Hematopoietic multipotent progenitor cell treated with erythropoietin and hydrocortisone succinate and interleukin-3 and kit ligand, for 8 days (in vitro differentiated cells): ENCODE measurements at places on chromosomes 2 and 18.
A peak's percentile ranks its signal among the peaks of the same experiment; 100 is the strongest.

DNA sequence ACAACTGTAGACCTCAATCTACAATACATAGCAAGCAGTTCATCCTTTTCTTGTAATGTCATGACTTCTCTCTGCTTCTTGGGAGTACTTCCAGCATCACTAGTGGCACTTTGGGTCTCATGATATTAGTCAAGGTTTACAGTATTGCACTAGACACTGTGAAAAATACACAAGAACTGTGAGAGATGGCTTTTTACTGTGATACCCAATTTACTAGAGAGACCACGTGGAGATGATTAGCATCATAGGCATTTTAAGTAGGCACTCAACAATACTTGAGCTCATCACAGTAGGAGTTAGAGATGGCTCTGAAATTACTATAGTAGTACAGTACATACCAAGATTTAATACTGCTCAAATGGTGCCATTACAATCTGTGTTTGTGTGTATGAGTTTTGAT lies 112.8 kb upstream of the EML6 start:
- DNase-seq: no peak

GRCh38 chr2:68362069-68362468 lies 3.0 kb upstream of the PLEK start:
- DNase-seq: peak; percentile 87

DNA sequence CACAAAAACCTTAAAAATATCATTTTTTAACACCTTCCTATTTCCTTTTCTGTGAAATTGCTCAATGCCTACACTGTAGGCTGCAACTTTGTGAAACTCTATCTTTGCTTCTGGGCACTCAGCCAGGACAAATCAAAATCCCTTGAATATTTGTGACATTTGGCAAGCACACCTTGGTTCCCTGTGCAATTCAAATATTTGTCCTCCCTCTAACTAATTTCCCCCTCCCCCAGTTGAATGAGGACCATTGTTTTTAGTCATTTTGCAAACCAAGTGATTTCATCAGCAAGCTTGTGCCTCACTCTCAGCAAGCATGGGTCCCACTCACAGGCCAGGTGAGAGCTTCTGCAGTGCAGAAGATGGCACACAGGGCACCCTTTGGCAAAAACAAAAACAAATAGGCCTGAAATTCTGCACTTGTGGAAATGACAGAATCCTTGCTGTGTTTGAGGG lies 541.5 kb downstream of the CNTNAP5 start:
- no peak for DNase-seq

GRCh38 chr2:219692521-219692920 lies 65.1 kb downstream of the SLC4A3 start:
- no peak for DNase-seq

DNA sequence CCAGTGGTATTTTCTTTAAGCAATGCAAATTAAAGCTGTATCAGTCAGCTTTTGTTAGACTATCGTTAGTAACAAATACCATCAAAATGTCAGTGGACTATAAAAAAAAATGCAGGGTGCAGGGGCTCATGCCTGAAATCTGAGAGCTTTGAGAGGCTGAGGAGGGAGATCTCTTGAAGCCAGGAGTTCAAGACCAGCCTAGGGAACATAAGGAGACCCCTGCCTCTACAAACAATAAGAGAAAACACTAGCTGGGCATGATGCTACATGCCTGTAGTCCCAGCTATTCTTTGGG lies 253.7 kb downstream of the MYCN start:
- DNase-seq: no peak

GRCh38 chr18:37156330-37156942 lies 327.5 kb downstream of the KIAA1328 start:
- no peak for DNase-seq

- no peak for DNase-seq
Measured at GRCh38 chr18:35512761-35513160, 15.0 kb upstream of the INO80C start.

DNA sequence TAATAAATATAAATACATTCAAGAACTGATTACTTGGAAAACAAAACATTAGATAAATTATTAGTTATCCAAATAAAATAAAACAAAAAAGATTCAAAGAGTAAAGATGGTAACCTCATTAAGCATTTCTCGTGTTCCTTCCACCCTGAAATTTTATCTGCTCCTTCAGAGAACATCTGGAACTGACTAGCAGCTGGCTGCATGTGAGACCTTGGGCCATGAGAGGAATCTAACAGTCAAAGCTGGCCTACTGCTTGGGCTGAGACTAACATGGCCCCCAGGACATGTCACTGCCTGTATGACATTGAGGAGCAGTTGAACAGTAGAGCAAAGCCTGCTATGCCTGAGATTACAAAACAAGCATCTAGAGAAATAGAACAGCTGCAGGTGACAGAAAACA lies 208.5 kb upstream of the ZSWIM2 start:
- no peak for DNase-seq

- no peak for DNase-seq
Measured at GRCh38 chr2:39981883-39982311, 202.8 kb upstream of the THUMPD2 start.

DNA sequence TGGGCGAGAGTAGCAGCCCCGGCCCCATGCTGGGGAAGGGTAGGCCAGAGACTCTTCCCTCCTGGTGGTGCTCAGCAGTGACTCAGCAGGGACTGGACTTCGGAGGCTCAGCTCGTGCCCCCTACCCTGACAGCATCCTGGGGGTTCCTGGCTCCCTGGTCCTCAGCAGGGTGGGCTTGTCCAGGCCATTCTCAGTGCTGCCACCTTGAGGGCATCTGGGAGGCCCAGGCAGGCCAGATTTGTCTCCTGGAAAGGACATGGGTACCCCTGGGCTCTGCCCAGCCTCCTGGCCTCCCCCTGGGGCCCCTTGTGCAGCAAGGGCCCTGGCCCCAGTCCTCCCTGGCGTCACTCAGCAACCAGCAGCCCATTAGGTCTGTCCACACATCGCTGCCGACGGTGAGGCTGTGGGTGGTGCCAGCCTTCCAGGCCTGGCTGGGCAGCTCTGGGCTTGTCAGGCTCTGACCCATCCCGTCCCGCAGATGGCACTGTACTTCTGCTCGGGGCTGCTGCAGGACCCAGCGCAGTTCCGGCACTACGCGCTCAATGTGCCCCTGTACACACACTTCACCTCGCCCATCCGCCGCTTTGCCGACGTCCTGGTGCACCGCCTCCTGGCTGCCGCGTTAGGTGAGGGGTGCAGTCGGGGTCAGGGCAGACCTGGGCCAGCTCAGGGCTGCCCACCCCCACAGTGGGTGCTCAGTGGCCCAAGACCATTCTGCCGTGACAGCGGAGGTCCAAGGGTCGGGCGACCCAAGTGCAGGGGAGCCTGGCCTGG lies 45.0 kb upstream of the ALPP start:
- DNase-seq: no peak

GRCh38 chr2:39394516-39394961 lies 42.5 kb downstream of the MAP4K3 start:
- peak; percentile 41 for DNase-seq

GRCh38 chr2:237124820-237125219 lies 39.1 kb downstream of the COPS8 start:
- DNase-seq: no peak

DNA sequence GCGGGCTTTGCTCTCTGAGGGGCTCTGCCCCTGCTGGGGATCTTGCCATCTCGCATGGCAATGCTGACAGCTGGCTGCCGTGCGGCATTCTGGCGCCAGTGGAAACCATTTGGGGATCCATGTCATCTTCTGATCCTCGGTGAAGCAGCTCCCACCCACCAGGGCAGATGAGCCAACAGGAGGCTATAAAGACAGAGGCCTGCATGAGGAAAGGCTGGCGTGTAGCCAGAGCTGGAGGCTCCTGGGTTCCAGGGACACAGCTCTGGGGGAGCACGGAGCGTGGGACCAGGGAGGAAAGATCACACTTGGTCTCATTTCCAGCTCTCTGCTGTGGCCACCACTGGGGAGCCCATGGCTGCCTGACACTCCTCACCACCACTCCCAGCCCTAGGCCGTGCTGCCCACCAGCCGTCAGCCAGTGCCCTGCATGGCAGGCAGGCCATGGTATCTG lies 145.8 kb downstream of the ZFP36L2 start:
- DNase-seq: no peak

DNA sequence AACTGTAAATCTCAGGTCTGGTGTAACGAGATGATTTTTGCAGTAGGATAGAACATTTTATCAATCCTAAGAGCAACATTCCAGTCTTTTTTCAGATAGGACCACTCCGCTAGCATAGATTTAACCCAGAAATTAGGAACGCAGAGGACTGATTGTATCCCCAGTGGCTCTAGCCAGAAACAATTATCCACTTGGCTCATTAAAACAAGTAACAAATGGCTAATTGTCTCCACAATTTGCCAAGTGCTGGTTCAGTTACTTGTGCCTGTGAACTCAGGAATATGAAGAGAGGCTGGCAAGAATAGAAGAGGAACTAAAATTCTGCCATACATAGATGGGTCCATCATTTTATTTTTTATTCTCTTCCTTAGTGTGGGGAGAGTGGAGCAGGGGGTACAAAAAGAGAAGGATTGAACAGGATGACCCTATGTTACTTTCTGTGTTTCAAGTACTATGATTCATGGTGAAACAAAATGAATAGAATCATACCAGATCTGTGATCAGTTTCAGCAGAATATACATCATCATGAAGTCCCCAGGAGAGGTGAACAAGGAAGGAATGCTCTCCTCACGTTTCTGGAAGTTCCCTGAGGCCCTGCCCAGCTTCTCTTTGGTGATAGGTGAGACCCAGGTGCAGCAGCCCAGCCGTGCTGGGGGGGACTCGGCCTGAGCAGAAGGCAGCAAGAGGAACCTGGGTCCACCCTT lies 121.6 kb downstream of the ARL4C start:
- no peak for DNase-seq

DNA sequence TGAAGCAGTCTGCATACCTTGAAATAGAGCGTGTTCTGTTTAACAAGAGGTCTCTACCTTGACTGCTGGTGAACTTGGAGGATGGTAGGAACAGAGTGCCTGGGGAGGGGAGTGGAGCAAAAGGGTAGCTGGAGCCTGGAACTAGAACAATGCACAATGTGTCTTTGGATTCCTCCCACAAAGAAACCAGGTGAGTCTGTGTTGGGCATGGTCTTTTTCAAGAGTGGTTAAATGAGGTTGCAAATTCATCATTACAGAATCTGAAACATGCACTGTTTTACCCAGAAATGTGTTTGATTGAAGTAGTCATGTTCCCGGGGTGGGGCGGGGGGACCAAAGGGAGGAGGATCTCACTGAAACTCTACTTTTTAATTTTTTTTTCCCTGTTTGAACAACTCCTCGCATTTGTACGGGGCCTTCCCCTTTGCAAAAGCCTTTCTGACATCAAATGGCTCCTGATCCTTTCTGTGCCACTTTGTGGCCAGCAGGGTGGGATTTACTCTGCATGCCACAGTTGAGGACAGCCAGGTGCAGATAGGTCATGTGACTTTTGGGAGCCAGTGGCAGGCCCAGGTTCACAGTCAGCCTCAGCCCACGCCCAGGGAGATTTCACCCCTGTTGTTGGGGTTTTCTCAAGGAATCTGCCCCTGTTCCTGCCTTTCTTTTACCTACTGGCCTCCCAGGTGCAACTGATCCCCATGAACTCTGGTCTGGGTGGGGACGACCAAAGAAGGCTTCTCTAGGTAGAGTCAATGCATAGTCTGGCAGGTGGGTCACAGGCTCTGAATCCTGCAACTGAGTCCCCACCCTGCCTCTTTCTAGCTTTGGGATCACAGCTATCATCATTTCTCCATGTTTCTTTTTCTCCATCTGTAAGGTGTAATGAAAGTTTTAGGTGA lies 28.2 kb downstream of the MYCN start:
- no peak for DNase-seq

- no peak for DNase-seq
Measured at GRCh38 chr2:152200101-152200500, 24.5 kb upstream of the STAM2 start.

DNA sequence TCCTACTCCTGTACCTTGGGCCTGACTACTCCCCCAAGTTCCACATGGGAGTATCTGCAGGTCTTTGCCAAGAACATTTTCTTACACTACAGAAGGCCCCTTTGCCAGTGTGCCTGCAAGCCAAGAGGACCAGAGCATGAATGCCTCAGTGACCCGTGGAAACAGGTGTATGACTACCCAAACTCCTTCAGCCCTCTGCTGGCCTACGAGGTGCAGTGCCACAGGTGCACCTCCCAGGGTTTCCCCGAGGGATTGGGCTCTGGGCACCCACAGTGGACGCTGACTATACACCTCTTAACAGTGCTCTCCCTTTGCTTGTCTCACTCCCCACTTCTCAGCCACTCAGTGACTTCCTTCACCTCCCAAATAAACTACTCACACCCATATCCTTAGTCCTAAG lies 91.4 kb downstream of the COL6A3 start:
- DNase-seq: no peak

DNA sequence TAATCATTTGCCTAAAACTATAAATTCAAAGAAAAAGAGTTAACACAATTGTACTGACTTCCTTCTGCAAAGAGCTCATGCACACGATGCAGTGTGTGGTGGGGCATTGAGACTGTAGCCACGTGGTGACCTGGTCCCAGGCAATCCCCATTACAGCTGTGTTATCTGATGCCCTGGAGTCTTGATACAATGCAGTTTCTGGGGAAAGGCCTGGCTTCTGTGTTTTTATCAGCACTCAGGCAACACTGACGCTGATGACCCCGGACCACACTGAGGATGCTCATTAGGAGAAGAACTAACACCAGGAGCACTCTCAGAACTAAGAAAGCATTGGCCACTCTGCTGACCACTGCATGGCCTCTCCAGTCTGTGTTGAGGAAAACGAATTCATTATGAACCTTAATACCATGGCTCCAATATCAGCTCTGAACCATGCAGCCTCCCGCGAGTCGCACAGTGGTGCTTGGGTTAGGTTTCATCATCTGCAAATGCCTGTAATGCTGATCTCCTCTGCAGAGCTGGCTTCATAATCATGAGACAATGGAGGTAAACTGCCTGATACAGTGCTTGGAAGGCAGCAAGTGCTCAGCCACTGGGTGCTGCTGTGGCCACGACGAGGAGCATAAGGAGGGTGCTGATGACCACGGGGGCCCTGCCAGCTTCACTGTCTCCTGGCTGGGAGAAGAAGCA lies 218.5 kb downstream of the MYT1L start:
- DNase-seq: no peak

- DNase-seq: no peak
Measured at GRCh38 chr2:137960223-137960622, 4.0 kb upstream of the HNMT start.

DNA sequence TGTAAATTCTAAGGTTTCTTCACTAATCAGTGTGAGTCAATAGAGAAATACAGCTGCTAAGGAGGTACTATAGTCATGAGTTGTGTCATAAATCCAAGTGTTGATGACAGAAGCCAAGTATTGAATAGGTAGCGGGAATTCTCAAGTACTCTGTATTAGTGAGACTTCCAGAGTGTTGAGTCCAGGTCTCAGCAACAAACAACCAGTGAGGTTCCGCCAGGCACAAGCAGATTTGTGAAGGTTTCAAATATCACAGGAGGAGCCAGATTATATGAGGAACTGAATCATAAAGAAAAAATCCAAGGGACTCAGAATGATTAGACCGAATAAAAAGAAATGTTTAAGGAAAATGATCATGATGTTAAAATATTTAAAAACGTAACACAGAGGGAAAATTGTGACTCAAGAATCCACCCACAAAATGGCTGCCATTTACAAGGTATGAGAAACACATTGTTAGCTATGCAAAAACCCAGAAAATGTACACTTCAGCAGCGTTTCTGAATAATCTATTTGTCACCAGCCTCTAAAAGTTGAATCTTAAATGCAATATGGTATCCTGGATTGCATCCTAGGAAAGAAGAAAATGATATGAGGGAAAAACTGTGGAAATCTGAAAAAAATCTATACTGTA lies 27.3 kb upstream of the EVA1A start:
- no peak for DNase-seq
